ENCODE measurements at places on chromosomes 5 and 9. TPM values are rescaled to one million over a fixed set of nuclear protein-coding genes. Genes with fewer than 3 reads are reported as not detected.

RORB gene
- total RNA-seq, result not detected

SPATA6L gene
- 7.1 TPM for total RNA-seq

- no peak for DNase-seq
These were observed 133.8 kb downstream of the ARHGEF28 start for GRCh38 chr5:73759771-73760170.

DNA sequence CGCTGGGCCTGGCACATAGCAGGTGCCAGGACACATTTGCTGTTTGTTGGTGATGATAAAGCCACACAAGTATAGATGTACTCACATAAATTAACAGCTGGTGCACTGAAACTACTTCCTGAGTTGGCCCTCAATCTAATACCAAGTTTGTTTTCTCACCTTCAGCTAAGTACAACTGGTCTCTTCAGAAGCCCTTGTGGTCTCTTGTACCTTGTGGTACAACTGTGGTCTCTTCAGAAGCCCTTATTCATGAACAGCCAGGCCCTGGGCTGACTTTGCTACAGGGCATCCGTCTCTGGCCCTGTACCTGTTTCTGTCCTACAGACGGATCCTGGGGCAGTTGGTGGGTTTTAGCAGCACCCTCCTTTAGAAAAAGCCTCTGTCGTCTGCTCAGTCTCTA is 81.5 kb downstream of the DAB2IP start:
- no peak for DNase-seq

HMCN2 gene
- 1.6 TPM for total RNA-seq

RALGPS1 gene
- total RNA-seq, result 23.3 TPM

GRCh38 chr5:2094616-2094995 is 211.9 kb upstream of the IRX4 start:
- DNase-seq, result no peak

ZNF79 gene
- 5.8 TPM for total RNA-seq

DNA sequence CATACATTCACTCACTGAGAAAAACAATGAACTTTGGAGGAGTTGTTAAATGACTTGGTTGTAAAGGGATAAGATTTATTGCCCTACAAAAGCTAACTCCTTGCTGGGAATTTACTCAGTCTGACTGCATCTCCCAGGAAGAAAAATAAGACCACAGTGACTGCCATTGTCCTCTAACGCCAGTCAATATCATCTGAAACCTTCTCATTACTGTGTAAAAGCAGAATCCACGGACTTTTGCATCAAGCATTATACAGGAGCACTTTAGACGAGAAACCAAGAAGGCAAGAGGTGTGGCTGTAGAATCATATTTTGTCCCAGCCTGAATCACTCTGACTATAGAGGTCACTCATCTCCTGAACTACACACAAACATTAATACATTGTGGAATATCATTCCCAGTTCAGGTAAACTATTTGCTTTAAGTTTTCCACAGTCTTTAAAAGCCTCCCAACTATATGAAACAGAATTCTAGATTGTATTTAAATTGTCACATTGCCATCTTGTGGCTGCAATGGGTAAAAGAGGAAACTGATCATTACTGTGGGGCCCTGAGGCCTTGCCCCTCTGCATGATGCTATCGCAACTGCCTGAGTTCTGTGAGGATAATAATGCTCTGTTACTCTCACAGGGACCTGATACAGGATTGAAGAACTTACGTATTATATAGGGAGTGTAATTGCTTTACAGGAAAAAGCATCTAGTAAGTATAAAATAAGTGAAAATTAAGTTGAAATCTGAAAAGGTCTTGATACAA is 142.9 kb downstream of the SLCO4C1 start:
- DNase-seq, result no peak

DNA sequence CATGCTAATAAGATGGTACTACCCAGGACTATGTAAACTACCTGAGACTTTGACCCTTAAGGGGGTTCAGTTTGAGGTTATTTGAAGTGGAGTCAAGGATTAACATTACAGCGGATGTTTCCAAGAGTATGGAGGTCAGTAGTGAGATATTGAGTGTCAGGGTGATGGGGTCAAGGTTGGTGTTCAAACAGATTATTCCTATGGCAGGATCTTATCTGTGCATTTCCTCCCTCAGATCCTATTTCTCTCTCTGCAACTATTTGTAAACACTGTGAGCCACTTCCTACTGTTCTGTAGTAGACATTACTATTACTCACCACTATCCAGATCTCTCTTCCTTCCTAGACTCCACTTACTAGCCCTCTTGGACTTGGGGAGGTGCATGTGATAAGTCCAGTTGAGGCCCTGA is 54.0 kb upstream of the STOM start:
- DNase-seq, result no peak

SERF1B gene
- 17.2 TPM for total RNA-seq

DNA sequence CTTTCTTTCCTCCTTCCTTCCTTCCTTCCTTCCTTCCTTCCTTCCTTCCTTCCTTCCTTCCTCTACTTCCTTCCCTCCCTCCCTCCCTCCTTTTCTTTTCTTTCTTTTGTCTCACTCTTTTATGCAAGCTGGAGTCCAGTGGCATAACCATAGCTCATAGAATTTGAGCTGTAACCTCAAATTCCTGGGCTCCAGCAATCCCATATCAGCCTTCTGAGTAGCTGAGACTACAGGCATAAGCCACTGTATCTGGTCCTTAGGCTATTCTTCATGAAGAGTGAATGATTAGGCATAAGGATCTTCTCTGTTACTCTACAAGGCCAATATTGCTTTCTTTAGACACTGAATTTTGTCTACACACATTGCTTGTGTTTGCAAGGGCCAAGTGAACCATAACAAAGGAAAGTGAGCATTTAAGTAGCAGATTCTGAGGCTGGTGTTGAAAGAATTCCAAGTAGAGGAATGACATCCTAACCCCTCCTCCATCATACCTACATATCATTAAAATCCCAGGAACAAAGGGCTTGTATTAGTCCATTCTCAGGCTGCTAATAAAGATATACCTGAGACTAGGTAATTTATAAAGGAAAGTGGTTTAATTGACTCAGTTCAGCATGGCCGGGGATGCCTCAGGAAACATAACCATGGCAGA is 293.2 kb downstream of the HCN1 start:
- no peak for DNase-seq

DNA sequence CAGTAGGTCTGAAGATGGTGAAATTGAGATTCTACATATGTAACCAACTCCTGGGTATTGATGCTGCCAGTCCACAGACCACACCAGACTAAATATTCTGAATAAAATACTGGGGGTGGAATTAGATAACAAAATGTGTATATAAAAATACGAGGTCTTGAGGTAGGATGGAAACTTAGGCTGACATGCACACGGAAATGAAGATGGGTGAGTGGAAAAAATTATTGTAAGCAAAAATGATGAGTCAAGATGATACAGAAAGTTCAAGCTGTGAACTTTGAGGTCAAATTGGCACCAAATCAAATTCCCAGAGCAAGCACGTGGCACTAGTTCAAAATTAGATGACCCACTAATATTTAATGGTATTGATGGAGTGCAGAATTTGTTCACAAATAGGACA is 713.4 kb upstream of the ACO1 start:
- DNase-seq, result no peak

DNA sequence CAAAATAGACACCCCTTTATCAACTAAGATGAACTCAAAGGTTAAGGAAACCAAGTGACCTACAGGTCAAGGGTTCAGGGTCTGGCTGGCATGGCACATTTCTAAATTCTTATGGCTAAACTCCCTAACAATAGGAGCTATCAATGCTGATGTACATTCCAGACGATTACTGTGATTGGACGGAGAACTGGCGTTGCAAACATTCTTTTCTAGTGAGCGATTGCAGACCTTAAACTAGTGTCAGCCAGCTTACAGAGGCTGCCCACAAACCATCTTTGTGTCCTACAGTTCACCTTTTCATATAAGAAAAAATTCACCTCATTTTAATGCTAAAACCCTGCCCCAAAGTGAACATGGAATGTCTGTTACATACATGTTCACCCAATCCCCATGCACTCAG is 382.9 kb downstream of the MAT2B start:
- DNase-seq, result no peak

DNA sequence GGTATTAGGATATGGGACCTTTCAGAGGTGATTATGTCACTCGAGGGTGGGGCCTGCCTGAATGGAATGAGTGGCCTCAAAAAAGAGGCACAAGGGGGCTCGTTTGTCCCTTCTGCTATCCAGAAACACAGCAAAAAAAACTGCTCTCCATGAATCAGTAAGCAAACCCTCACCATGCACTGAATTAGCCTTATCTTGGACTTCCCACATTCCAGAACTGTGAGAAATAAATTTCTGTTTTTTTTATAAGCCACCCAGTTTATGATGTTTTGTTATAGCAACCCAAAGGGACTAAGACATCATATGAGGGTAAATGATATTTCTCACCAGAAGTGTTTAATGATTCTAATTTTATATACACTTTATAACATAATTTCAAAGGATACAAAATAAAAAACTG is 476.6 kb upstream of the EDIL3 start:
- no peak for DNase-seq

GRCh38 chr9:93133681-93134014 is 403 bp downstream of the NINJ1 start:
- DNase-seq, result peak; percentile 58

DNA sequence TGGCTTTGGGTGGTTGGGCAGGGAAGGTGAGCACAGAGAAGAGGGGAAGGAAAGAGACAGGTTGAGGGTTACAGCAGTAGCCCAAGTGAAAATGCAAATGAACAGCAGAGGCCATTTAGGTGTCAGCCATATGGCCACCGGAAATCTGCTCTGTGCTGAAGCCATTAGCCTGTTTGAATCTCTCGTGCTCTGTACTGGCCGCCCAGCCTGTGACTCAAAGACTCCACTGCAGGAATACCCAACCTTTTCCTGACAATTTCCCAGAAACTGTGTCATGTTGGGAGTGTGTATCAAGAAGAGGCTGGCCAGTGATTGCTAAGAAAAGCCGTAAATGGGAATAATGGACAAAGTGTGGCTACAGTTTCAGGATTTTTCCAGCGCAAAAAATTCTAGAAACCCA is 35.9 kb upstream of the RAI14 start:
- DNase-seq, result no peak

FRMD3 gene
- total RNA-seq, result 1.4 TPM

- DNase-seq, result no peak
These were observed 272.0 kb downstream of the ARHGAP26 start for GRCh38 chr5:143041972-143042770.

- peak; percentile 29 for DNase-seq
These were observed 393.7 kb upstream of the PDE4D start for GRCh38 chr5:60287174-60287771.

DNA sequence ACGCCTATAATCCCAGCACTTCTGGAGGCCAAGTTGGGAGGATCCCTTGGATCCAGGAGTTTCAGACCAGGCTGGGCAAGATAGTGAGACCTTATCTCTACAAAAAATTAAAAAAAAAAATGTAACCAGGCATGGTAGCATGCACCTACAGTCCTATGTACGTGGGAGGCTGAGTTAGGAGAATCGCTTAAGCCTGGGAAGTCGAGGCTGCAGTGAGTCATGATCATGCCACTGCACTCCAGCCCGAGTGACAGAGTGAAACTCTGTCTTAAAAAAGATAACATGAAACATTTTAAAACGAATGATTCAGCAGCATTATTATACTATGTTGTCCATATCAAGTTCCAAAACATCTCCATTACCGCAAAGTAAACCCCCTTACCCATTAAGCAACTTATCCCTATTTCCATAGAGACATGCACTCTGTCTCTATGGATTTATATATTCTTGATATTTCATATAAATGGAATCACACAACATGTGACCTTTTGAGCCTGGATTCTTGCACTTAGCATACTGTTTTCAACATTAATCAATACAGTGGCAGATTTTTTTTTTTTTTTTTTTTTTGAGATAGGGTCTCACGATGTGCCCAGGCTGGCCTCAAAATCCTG is 56.9 kb upstream of the MTMR12 start:
- DNase-seq, result no peak

- DNase-seq, result no peak
These were observed 98.6 kb downstream of the ICE1 start for GRCh38 chr5:5521029-5521428.

All from PC-9 (cell line).